ENCODE measurements at places on chromosomes 12 and 14.

GRCh38 chr12:115095073-115095748, 411.2 kb upstream of the TBX3 start:
- no peak for DNase-seq

DNA sequence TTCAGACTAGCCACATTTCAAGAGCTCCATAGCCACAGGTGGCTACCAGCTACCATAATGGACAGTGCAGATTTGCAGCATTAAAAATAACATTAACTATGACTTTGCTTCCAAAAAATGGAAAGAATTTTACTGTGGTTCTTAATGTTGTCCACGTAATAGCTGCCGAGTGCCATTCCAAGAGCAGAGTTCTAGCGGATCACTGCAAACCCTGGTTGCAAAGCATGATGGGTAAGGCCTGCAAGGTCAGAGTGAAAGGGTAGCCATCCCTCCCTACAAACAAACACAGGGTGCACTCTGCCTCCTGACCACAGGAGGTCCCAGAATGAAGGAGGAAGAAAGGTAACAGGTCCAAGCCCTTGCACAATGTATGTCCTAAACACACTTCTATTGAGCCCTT, 157.6 kb downstream of the DPF3 start:
- DNase-seq: no peak

- DNase-seq: no peak
Measured at GRCh38 chr14:22502007-22502406, 87.0 kb downstream of the DAD1 start.

GRCh38 chr14:63203015-63203414, 1.2 kb upstream of the RHOJ start:
- DNase-seq: no peak

DNA sequence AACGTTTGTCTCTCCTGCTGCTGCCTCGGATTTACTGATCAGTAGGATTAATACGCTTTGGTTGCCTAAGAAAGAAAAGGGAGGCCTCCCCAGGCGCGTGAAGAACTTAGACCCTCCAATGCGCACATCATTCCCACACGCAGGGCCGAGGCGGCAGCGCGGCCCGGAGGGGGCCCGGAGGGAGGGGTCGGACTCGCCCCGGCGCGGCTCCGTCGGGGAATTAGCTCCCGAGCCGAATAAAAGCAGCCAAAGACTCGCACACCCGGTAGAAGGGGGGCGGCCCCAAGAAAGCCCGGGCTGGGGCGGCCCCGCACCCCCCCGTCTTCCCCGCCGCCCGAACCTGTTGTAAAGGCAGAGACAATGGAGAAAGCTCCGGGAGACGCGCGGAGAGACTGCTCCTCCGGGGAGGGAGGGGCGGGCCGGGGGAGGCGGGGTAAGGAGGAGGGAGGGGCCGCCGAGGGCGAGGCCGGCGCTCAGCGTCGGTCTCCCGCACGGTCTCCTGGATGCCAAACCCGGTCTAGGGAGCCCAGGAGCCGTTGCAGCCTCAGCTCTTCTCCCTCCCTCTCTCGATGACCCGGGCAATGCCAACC, at the start of gene NELL2:
Gene NELL2, minus strand, starts transcription at position 362 of the 590 bp plus-strand sequence. CDS start 446 bp downstream, outside the sequence.
- no peak for DNase-seq

- DNase-seq: no peak
Measured at GRCh38 chr12:105393587-105393986, 63.1 kb downstream of the C12orf75 start.

GRCh38 chr12:65106948-65107347, 14.2 kb downstream of the WIF1 start:
- DNase-seq: no peak

- DNase-seq: no peak
Measured at GRCh38 chr12:31714406-31715271, 14.2 kb downstream of the AMN1 start.

GRCh38 chr14:29037411-29037810, 270.8 kb downstream of the FOXG1 start:
- no peak for DNase-seq

DNA sequence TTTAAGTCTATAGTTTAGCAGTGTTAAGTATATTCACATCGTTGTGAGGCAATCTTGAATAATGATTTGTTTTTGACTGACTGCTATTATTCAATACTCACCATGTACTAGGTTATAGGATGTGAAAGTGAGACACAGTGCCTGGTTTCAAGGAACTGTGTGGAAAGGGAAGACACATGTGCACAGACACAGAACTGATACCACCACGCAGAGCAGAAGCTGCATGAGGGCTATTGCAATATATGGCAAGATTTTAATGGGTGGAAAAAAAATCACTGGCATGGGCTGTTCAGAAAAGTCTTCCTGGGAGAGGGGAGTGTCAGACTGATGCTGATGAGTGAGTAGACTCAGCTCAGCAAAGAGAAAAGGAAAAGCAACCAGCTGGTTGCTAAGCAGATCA, 10.4 kb downstream of the SLC7A8 start:
- no peak for DNase-seq

GRCh38 chr14:32657081-32657480, 281.6 kb upstream of the NPAS3 start:
- DNase-seq: peak; percentile 12

- DNase-seq: no peak
Measured at GRCh38 chr12:93360688-93361087, 17.0 kb upstream of the NUDT4 start.

DNA sequence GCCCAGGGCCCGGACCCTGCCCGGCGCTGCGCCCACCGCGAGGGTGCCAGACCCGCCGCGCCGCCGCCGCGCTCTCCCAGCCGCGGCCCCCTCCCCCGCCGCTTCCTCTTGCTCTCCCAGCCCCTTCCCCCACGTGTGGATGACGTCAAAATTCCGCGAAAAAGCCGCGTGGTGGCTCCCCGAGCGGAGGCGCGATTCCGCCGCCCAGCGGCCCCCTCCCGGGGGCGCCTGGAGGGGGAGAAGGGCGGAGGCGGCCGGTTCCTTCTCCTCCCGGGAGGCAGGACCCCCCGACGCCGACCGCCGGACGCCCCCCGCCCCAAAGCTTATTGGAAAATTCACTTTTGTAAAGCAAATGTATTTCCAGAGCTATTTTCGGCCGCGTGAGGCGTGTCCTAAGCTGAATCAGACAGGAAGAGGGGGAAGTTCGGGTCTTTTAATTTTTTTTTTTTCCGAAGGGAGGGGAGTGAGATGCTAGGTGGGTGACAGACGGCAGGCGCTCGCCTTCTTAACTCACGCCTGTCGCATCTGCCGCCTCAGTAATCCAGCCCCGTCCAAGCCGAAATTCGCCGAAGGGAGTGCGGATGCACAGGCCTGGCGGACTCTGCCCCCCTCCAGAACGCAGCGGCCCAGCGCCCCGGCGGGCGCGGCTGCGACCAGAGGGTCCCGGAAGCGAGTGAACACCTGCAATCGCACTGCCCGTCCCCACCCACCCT, 4.1 kb upstream of the CCND2 start:
- DNase-seq: peak; percentile 64

GRCh38 chr12:53327435-53328042, 6.1 kb upstream of the AAAS start:
- DNase-seq: no peak

DNA sequence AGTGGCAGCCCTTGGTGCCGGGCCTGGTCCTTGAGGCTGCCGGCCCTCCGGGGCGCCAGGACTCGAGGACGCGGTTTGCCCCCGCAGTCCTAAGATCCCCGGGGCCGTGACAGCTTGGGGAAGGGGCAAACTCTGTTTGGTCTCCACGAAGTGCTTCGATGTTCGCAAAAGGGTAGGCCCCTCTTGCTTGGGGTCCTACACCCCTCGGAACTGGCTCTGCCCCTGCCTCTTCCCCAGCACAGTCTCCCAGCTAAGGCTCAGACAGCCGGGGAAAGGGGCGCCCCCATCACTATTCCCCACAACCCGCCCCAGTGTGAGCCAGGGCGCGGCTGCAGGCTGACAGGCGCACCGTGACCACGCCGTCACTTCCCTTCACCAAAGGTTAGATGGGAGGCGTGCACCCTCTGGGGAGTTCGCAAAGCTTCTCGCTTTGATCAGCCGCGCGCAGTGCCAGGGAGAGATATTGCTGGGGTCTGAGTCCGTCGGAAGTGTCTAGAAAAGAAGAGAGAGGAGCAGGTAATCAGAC, 7.2 kb upstream of the OTX2 start:
- DNase-seq: no peak

- no peak for DNase-seq
Measured at GRCh38 chr12:52436828-52437474, 2.8 kb upstream of the KRT75 start.

DNA sequence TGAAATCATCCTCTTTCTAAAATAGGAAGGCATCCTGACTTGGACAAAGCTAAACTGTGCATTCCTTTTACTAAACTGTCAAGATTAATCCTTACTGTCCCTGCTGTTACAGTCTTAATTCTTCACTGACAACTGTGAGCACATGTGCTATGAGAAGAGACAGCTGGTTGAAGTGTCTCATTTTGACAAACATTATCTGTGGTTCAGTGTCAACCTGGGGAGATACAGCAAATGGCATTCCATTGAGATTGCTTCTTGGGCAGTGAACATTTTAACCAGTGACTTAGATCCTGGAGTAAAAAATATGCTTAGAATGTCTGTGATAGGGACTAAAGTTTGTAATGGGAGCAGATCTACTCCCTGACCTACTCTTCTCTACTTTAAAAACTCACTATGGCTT, 552.6 kb upstream of the ATP2B1 start:
- no peak for DNase-seq

DNA sequence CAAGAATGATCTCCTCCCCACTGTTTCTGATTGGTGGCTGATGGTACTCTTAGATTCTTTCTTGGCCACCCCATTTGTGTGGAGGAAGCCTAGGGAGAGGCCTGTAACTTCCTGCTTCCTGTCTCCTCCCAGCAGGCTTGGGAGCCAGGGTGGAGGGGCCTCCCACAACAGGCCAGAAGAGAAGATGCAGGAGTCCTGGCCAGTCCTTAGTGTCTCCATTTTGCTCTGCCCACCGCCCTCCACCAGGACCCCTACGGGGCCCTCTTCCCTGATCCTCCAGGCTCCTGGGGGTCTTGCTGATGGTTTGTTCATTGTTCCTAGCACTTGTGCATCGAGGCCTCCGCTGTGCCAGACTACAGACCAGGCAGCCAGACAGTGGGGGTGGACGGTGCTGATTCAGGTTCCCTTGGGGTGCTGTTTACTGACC, 6.8 kb downstream of the TSPAN9 start:
- no peak for DNase-seq

- no peak for DNase-seq
Measured at GRCh38 chr14:94805680-94806288, 35.9 kb upstream of the GSC start.

DNA sequence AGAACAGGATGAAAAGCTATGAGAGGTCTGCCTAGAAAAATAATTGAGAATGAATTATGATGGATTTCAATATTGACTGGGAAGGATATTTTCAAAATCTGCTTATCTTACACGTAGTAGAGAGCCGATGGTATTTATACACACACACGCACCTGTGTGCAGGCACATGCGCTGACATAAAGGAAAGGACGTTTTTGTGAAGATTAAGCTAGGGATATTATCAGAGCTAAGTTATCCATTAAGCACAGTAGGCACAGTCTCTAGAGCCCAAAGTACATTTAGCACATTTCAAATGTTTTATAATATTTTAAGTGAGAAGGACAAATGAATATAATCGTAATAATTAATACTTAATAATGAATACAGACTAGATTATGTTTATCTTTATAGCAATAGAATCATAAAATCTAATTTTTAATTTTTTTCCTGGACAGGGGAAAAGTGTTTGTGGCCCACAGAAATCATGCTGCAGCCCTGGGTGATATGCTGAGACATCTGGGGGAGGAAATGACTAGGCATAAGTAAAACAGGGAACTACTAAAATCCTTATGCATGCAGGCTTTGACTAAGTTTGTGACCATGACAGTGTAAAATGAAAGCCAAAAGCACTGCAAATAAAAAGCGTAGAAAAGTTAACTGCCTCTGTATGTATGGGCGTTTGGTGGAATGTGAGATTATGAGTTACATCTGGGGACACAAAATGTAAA, 146.1 kb downstream of the KITLG start:
- DNase-seq: no peak

- no peak for DNase-seq
Measured at GRCh38 chr12:64582114-64582513, 28.2 kb upstream of the RASSF3 start.

GRCh38 chr12:117098361-117099217, 627 bp downstream of the TESC start:
- DNase-seq: no peak

GRCh38 chr14:92635031-92635430, 113.4 kb downstream of the LGMN start:
- no peak for DNase-seq

DNA sequence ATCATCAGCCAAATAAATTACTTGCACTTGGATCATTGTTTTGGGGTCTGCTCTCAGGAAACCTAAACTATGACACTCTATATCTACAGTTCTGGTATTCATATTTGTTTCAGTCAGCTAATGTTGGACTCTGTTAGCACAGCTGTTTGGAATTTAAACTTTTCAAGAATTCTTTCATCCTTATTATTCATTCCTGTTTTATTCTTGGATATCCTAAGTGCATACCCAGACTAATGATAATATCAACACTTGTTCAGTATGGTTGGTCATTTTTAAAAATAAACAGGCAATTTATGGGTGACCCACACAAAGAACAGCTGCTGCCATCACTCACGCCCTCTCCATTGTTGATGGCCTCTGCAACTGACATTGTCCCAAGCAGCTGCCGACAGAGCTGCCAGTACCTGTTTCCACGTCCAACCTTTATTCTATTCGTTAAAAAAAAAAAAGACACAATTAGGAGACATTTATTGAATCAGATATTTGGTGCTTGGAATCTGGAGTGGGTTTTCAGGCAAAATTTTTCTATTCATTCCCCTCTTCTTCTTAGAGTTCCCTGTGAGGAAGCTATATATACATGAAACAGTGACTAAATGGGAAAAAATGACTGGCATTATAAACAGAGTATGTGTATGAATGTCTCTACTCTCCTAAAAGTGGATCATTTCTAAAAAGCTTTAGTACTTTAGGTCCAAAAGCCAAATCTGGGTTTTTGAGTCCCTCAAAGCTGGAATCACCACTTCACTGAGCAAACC, 252.1 kb upstream of the NAV3 start:
- no peak for DNase-seq

DNA sequence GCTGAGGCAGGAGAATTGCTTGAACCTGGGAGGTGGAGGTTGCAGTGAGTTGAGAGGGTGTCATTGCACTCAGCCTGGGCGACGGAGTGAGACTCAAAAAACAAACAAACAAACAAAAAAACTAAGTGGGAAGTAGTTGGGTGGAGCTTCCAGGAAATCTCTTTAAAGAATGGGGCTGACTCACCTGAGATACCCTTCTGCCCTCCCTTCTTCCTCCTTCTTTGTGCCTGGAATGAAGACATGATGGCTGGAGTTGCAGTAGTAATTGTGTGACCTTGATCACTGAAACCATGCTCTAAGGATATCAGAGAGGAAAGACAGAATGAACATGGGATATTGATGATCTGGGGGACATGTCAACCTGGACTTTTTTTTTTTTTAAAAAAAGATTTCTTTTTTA, 87.6 kb upstream of the MED13L start:
- no peak for DNase-seq

GRCh38 chr14:32021341-32021740, 55.8 kb upstream of the ARHGAP5 start:
- no peak for DNase-seq

- no peak for DNase-seq
Measured at GRCh38 chr12:109949089-109949488, 47.1 kb downstream of the GIT2 start.

GRCh38 chr12:3130057-3130830, 53.1 kb downstream of the TSPAN9 start:
- DNase-seq: no peak

All from thoracic aorta (tissue), 2 donors.